ENCODE measurements at places on chromosomes 5 and 9.

- no peak for DNase-seq
These were observed 8.4 kb downstream of the FLT4 start for GRCh38 chr5:180640861-180641565.

GRCh38 chr9:14309403-14309802 is 4.5 kb downstream of the NFIB start:
- DNase-seq: no peak

- no peak for DNase-seq
These were observed 57.9 kb downstream of the GCNT1 start for GRCh38 chr9:76516871-76517270.

- no peak for DNase-seq
These were observed 50.3 kb downstream of the HINT1 start for GRCh38 chr5:131114754-131115153.

DNA sequence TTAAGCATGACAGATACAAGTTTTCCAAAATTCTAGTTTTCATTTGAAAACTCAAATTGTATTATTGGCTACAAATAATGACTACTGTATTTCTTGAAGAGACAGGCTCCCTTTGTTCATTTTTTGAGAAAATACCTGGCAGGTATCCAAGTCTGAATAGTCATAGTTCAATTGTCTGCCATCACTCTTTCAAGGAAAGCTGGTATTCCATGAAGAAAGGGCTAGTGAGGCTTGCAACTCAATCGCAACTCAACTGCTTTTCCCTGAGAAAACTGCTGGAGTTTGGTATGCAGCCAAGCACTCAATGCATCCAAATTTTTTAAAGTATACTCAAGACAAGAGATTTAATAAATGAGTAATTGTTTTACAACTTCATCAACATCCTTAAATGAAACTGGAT is 61.4 kb upstream of the TRIO start:
- no peak for DNase-seq

DNA sequence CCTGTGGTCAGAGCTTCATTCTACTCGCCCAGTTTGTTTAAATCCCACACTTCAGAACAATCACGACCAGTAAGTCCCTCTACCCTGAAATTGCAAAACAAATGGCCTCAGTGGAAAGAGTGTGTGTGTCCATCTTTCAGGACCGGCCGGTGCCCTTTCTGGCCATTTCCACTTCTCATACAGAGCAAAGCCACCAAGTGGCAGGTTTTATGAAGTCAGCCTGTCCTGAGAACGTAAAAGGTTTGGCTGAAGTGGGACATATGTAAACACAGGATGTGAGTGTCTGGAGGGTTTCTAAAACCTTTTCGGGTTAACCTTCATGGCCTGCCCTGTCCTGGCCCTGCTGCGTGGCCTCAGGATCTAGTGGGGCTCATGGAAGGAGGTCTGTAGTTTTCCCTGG is 24.7 kb downstream of the NXNL2 start:
- no peak for DNase-seq

- DNase-seq: no peak
These were observed 18.7 kb upstream of the NEURL1B start for GRCh38 chr5:172622091-172623046.

- DNase-seq: no peak
These were observed 26.5 kb downstream of the DDX46 start for GRCh38 chr5:134784946-134785620.

GRCh38 chr9:11933926-11934325 is 759.3 kb upstream of the TYRP1 start:
- DNase-seq: no peak

Measured in RPMI8226 (cell line).